ENCODE measurements at places on chromosomes 2 and 18.

GRCh38 chr2:75622500-75622899 is 24.1 kb upstream of the MRPL19 start:
- H3K27me3 ChIP-seq: no peaks in the 10 kb centered on the region
- no peaks in the 10 kb centered on the region for H3K36me3 ChIP-seq
- H3K27ac ChIP-seq: no peak overlapping the region
- no peak for DNase-seq
- H3K4me1 ChIP-seq: no peaks in the 10 kb centered on the region
- H3K4me3 ChIP-seq: no peak overlapping the region

DNA sequence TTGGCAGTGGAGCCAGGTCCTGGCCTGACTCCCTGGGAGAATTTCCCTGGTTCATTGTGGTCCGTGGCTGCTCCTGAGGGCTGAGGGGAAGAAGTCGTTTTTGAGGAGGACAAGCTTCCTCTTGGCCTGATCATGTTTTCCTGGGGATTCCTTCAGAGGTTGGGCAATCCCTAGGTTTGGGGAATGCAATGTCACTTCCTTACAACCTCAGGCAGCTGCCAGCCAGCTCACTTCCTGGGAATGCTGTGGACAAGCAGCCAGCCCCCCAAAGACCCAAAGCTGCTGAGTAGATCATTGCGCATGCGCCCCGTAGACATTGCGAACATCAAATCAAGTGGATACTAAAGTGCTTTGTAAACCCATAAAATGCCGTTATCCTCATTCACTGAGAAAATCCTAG is 7.7 kb upstream of the DNMT3A start:
- no peak overlapping the region for H3K4me3 ChIP-seq
- no peak for DNase-seq
- no peaks in the 10 kb centered on the region for H3K36me3 ChIP-seq
- no peaks in the 10 kb centered on the region for H3K27me3 ChIP-seq
- no peak overlapping the region for H3K27ac ChIP-seq

- no peaks in the 10 kb centered on the region for H3K27me3 ChIP-seq
- H3K4me3 ChIP-seq: no peak overlapping the region
- DNase-seq: no peak
- H3K27ac ChIP-seq: no peak overlapping the region
Measured at GRCh38 chr18:39297225-39297624, 1731.6 kb upstream of the CELF4 start.

GRCh38 chr2:75494137-75494769 is 66.5 kb downstream of the EVA1A start:
- H3K27ac ChIP-seq: no peak overlapping the region
- no peaks in the 10 kb centered on the region for H3K36me3 ChIP-seq
- no peak for DNase-seq
- H3K4me3 ChIP-seq: no peak overlapping the region
- no peaks in the 10 kb centered on the region for H3K27me3 ChIP-seq

DNA sequence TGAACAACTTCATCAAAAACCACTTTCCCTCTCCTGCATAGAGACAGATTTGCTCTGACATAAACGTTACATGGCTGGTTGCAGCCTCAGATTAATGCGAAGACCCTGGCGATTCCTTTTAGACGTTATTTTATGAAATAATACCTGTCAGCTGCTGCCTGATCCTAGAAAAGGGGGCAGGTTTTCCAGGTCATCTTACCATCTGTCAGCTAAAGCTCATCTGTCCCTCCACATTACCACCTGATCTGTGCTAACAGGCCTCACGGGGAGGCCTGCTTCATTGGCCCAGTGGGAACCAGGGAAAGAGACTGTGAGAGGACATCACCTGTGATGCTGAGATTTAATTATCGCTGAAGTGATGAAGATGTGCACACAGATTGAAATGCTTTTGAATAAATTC is 261.0 kb downstream of the ARHGAP15 start:
- no peaks in the 10 kb centered on the region for H3K36me3 ChIP-seq
- H3K27me3 ChIP-seq: no peaks in the 10 kb centered on the region
- H3K4me3 ChIP-seq: no peak overlapping the region
- DNase-seq: no peak
